Effector CD8-positive, alpha-beta T cell (primary cell): ENCODE measurements at places on chromosomes 1 and 21.

- DNase-seq: no peak
These were observed 120.2 kb downstream of the EPHB2 start for GRCh38 chr1:22830757-22831340.

- no peak for DNase-seq
These were observed 10.9 kb downstream of the TNFRSF25 start for GRCh38 chr1:6454856-6455751.

DNA sequence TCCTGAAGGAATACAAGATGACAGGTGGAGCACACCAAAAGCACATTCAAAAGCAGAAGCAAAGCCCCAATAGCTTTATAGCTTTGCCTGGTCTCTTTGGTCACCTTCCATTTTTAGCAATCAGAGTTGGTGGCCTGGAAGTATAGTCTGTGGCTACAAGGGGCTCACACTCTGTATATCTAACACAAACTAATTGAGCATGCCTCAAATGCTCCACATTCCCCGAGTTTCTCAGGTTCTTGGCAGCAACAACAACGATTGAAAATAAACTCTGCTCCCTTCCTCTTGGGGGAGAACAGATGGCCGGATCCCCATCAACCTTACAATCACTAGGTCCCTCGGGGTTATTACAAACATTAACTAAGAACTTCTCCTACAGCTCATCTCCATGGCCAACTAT lies 24.9 kb upstream of the TADA1 start:
- no peak for DNase-seq

GRCh38 chr1:66493731-66494130 lies 40.2 kb upstream of the SGIP1 start:
- no peak for DNase-seq

DNA sequence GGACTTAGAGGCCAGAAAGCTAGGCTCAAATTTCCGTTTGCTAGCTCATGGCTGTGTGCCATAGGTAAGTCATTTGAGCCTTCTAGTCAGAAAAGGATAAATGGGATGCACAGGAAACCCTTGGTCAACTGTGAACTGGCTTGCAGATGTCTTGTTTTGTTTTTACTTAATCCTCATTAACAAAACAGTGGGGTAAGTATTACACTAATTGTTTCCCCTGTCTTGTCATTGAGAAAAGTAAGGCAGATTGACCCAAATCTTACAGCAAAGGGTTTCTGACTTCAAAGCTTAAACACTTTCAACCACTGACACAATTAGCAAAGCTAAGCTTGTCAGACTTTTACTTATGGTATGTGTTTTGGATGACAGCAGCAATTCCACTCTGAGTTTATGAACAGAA lies 291.3 kb downstream of the NTNG1 start:
- DNase-seq: no peak

- DNase-seq: peak; percentile 82
These were observed 24.7 kb downstream of the CDK18 start for GRCh38 chr1:205528887-205529825.

DNA sequence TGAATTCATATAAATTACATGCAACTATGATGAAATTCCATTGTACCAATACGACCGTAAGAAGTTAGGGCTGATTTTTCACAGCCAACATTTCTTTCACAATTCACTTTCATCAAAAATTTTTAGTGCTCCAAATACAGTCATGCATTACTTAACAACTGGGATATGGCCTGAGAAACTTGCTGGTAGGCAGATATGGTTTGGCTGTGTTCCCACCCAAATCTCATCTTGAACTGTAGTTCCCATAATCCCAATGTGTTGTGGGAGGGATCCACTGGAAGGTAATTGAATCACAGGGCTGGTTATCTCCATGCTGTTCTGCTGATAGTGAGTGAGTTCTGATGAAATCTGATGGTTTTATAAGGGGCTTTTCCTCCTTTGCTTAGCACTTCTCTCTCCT lies 244.4 kb downstream of the AKT3 start:
- no peak for DNase-seq

DNA sequence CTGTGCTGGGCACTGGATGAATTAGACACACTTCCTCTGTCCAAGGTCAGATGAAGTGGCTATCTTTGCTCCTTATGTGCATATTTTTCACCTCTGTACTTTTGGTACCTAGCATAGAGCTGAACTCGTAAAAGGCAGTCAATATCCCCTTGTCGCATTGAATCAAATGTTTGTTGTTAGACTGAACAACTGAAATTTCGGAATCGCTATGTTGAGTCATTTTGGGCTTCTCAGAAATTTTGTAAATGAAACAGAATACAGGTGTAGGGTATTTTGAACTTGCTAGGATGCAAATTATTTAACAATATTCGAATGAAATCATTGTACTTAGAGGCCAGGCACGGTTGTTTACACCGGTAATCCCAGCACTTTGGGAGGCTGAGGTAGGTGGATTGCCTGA lies 48.0 kb downstream of the PDE4B start:
- DNase-seq: no peak

DNA sequence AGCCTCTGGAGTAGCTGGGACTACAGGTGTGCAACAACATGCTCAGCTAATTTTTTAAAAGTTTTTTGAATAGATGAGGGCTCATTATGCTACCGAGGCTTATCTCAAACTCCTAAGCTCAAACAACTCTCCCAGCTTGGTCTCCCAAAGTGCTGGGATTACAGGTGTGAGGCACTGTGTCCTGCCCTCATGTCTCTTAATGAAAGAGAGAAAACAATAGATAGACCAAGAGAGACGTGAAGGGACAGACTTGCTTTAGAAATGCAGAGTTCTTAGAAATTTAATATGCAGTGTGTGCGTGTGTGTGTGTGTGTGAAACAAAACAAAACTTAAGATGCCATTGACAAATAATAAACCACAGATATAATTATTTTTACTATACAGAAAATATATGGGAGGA lies 105.2 kb downstream of the ST3GAL3 start:
- DNase-seq: no peak

- no peak for DNase-seq
These were observed 26.6 kb downstream of the AK4 start for GRCh38 chr1:65174585-65174984.

GRCh38 chr1:224545571-224545970 lies 70.5 kb upstream of the CNIH3 start:
- no peak for DNase-seq

- DNase-seq: no peak
These were observed 110.1 kb downstream of the CDC7 start for GRCh38 chr1:91610789-91611188.

DNA sequence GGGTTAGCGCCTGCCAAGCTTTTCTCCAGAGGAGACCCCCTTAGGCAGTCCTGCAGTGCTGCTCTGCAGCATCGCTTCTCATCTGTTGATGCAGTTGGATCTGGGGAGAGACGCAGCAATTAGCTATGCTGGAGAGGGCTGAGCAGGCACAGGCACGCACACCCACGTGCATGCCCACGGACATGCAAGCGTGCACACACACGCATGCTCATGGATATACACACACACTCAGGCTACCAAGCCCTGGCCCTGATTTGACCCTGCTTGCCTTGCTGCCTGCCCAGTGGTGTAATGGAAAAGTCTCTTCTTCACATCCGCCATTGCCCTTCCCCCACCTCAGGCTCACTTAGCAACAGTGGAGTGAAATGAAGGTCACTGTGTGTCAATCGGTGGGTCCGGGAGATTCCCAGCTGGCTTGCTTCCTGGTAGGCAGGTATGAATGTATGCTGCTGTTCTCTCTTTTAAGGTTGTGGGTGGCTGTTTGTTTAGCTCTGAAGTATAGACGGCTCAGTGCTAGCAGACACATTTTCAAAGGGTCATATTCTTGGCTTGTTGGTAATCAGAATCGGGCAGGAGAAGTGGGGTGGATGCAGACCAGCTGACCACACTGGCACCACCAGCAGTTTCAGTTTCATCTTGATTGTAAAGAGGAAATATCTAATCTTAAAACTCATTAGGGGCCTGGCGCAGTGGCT lies 9.5 kb downstream of the ATP1B1 start:
- no peak for DNase-seq

DNA sequence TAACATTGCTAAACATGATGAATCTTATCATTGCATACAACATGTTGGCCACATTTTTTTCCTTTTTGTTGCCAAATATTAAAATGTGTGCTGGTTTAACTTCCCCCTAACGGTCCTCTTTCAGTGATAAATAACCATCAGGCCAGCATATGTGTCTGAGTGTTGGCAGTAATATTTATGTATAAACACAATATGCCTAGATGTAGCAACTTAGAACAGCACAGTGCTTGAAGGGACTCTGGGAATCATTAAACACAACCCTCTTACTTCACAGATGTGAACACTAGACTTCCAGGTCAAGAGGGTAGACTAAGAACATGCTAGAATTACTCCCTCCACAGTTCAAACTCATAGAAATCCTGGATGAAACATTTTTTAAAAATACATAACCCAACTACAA lies 581.8 kb downstream of the PLPP3 start:
- DNase-seq: no peak

DNA sequence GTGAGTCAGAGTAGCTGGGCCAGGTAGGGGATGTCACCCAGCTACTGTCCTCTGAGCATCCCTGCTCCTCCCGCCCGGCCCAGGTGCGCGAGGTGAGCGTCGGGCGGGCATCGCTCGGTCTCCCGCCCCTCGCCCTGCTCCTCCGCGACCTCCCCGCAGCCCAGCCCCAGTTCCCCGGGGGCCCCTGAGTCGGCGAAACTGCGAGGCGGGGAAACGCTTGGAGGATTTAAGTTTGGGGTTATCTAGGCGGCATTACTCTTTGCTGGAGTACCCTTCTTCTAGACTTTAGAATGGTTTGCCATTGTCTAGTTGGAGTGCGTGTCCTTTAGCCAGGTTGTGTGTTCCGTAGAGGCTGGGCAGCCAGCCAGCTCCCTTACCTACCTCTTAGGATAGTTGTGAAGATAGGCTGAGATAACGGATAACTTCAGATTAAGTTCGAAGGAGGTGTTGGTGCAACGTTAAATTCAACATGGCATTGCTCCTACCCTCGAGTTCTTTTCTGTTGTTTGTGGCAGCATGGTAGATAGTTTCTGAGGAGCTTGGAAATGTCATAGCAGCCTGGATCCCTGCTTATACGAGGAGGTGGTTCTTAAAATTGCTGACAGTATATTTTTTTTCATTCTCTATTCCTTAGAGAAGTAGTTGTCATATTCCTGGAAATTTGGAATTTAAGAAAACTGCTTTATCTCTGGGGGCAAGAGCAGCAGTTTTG lies 697 bp downstream of the AGO3 start:
- DNase-seq: peak; percentile 32

- DNase-seq: no peak
These were observed 1.1 kb downstream of the IL24 start for GRCh38 chr1:206898089-206898914.

DNA sequence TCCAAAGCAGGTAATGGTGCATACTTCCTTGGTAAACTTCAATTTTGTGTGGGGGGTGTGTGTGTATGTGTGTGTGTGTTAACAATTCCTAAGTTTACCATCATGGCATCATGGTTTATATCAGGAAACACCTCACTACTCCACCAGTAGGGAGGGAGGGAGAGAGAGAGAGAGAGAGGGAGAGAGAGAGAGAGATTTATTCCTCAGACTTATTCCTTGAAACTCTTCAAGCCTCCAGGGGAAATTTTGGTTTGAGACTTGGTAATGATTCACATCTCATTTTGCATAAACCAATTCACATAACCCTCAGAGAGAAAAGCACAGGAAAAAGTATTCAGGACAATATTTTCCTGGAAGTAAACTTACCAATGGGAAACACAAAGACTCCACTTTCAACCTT lies 115.0 kb downstream of the TTLL7 start:
- DNase-seq: no peak
